ENCODE measurements at places on chromosomes 5 and 9.

DNA sequence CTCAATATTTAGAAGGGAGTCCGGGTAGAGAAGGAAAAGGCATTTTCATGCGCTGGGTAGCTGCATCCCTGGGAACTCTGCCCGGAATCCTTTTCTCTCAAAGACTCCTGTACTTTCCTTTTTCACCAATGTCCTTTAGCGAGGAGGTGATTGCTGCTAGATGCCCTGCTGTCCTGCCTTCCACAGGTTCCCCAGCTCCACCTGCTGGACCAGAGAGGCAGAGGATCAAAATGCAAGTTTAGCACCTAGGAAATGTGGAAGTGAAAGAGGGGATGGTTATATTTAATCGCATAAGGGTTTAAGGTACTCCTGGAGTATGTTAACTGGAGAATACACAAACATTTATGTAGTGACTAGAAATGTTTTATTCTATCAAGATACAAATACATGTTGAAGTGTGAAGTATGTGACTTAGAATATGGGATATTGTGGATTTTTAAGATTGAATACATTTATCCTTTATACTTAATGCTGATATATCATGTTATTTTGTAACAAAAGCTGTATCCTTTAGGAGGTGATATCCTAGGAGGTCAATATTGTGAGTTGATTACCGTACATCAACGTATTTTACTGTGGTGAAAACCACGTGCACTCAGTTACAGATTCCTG lies 145.7 kb downstream of the ARHGAP26 start:
- DNase-seq, result no peak

DNA sequence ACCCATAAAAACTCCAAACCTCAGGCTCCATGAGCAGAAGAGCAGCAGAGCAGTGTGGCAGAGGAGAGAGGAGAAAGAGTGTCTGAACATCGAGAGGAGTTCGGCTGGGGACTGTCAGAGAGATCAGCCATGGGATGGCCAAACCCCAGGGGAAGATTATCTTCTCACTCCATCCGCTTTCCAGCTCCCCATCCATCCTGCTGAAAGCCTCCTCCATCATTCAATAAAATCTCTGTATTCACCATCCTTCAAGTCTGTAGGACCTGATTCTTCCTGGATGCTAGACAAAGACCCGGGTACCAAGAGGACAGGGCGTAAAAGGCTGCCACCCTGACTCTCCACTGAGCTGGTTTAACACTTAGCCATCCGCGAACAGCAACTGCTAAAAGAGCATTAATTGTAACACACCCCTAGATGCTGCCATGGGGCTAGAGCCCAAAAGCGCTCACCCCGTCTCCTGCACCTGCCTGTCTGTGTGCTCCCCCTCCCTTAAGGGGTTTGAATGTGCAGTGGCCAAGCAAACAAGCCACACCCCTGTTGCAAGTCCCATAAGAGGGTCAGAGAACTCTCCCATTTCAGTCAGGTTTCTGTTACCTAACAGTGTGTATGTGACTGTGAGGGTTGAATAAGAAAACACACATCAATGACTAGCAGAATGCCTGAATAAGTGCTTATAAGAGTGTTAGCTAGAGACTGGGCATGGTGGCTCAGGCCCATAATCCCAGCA lies 13.9 kb upstream of the SELENOP start:
- DNase-seq, result no peak

GRCh38 chr5:21424907-21425306 lies 1428.2 kb downstream of the CDH12 start:
- DNase-seq, result no peak

- no peak for DNase-seq
Observed at GRCh38 chr5:32842813-32843530, 131.9 kb downstream of the NPR3 start.

GRCh38 chr5:138148811-138149210 lies 9.6 kb upstream of the NME5 start:
- DNase-seq, result no peak

Measured in activated CD4-positive, alpha-beta T cell treated with anti-CD3 and anti-CD28 coated beads for 4 hours (primary cell).